Left ventricle myocardium superior (tissue), 1 donor: ENCODE measurements at places on chromosomes 2 and 18.

DNA sequence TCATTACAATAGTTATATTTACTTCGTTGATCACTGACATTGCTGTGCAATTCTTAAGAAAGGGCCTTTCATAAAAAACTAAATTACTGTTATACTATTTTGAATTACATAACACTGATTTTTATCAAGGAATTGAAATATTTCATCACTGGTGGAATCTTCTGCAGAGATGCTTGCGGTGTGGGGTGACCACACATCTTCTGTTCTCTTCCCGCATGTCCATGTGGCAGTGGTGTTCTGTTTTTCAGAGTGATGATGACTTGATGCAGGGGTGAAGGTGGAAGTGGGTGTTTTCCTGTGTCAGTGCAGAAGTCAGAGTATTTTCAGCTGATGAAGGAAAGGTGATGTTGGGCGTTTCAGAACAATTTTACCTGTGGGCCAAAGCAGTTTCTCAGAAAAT, 7.0 kb downstream of the CNDP2 start:
- DNase-seq, result no peak

- DNase-seq, result no peak
These were observed 968.4 kb upstream of the NRXN1 start for GRCh38 chr2:52000151-52000855.

- DNase-seq, result no peak
These were observed 31.6 kb downstream of the CDK15 start for GRCh38 chr2:201837824-201838431.

DNA sequence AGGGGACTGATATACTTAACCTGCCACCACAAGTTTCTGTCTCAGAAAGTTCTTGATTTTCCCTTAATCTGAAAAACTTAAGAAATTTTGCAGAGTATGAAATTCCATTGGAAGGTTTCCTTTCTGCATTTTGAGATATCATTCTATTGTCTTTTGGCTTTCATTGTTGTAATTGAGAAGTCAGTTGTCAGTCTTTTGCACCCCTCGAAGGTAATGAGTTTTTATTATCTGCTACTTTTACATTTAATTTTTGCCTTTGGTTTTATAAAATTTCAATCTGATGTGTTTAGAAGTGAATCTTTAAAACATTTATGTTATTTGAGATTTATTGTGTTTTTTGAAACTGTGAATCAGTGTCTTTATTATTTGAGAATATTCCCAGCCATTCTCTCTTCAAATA, 4.8 kb upstream of the IL36A start:
- no peak for DNase-seq

GRCh38 chr2:224922142-224922727, 120.0 kb downstream of the DOCK10 start:
- DNase-seq, result no peak

GRCh38 chr2:228444161-228444560, 262.7 kb upstream of the SPHKAP start:
- no peak for DNase-seq

DNA sequence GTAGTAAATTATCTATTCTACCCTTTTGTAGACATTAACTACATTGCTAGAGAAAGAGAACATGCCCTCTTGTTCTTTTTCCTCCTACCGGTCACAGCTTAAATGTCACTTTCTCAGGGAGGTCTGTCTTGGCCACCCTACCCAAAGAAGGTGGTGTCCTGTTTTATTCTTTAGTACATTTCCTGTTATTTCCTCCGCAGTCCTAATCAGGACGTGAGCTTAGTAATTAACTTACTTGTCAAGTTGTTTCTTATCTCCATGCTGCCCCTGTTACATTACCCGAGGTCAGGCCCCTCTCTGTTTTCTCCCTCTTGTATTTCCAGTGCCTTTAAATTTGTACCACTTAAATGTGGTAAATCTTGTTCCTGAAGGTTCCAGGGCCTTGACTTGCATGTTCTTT, 73.7 kb upstream of the RMDN2 start:
- DNase-seq, result no peak

GRCh38 chr2:6933911-6934310, 16.7 kb downstream of the RNF144A start:
- DNase-seq, result no peak

DNA sequence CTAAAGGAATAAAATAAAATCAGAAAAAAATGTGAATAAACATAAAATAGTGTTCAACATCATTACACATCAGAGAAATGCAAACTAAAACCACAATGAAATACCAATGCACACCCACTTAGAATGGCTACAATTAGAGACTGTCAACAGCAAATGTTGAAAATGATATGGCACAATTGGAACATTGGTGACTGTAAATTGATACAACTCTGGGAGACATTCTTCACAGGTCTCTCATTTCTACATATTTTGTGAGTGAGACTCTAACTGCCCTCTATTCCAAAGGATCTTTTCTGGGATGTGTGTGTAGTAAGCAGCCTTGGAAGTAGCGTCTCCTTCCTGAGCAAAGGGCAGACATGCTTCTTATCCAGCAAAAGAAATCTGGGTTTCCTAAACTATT, 323.0 kb downstream of the FBXO15 start:
- DNase-seq, result no peak

GRCh38 chr2:27123302-27124150, at the start of gene ABHD1:
Gene ABHD1 (plus strand): TSS chr2:27123815. CDS start chr2:27123949, 134 bp downstream.
- DNase-seq, result peak; percentile 88

DNA sequence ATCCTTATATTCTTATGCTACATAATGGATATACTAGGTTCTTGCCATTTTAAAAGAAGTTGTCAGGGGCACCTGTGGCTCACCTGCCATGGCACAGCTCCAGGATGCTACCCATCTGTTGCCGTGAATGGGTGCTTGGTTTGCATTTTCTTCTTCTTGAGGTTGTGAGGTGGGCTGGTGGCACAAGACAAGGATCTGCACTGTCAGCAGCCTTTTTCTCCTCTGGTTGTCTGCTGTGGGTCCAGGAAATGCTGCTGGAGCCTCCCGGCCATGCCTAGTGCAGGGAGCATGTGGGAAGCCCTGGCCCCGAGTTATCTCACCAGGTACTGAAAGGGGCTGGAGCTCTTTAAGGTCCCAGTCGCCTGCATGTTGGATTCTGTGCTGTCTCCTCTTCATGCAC, 2.6 kb downstream of the IL1R1 start:
- DNase-seq, result no peak

- DNase-seq, result no peak
These were observed 155.6 kb upstream of the DSEL start for GRCh38 chr18:67672155-67672554.

GRCh38 chr2:232632904-232633412, 446 bp upstream of the EFHD1 start:
- DNase-seq, result peak; percentile 83

DNA sequence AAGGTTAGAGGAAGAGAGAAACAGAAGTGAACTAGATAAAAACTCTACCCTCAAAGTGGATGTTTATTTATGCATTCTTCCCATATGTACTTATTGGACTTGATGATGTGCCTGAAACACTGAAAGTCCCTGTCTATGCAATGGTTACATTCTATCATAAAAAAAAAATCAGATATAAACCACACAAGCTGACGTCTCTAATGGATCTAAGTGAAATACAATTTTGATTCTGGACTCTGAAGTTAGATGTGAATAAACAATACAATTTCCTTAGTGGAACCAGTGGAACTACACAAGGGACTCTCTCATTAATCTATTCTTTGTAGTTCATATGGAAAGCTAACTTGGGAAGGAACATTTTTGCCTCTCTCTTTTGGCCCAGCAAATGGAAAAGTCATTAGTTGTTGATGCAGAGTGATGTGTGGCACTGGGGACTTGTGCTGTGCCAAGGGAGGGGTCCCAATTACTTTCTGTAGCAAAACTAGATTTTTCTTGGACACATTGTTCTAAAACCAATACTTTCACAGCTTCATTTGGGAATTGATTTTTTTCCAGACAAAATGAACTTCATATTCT, 376.8 kb downstream of the TRIB2 start:
- no peak for DNase-seq

- peak; percentile 48 for DNase-seq
These were observed 2.9 kb upstream of the CASP8 start for GRCh38 chr2:201257381-201257955.

DNA sequence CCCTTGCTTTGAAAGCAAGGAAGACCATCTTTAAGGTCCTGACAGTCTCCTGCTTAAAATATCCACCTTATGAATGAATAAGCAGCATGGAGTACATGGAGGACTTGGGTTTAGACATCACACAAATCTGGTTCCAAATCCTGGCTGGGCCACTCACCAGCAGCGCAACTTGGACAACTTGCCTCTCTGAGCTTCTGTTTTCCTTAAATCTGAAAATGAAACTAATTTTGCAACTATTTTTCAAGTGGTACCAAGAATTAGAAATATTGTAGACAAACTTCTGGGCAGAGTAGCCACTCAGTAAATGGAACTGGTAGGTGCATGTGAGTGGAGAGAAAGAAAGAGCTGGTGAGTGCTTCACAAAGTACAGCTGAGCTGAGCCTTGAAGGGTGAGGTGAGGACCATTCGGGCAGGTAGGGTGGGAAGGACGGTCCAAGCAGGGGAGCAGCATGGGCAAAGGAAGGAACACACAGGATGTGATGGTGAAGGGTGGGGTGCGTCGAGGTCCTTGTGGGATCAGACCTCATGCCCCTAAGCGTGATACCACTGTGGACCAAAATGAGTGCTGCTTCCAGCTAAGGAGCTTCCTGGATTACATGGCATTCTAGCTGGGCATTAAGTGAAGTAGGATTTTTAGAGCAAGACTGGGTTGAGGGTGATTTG, 14.4 kb upstream of the TET3 start:
- DNase-seq, result no peak

- no peak for DNase-seq
These were observed 264.6 kb upstream of the TRIB2 start for GRCh38 chr2:12452185-12452584.

DNA sequence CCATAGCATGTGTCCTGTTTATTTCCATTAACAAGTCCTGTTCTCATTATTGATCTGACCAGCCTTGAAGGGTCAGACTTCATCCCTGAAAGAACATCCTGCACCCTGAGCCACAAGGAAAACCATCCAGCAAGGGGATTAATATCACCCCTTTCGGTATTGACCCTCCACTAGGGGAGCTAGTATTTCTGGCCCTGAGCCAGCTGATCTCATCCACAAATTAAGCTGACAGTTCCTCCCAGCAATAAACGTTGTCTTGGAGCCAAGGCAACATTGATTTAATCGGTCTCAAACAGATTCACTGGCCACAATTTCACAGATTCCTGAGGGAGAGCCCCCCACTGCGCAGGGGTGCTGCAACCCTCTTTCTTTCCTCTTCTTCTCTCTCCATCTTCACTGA, 353.1 kb upstream of the FANCL start:
- no peak for DNase-seq

DNA sequence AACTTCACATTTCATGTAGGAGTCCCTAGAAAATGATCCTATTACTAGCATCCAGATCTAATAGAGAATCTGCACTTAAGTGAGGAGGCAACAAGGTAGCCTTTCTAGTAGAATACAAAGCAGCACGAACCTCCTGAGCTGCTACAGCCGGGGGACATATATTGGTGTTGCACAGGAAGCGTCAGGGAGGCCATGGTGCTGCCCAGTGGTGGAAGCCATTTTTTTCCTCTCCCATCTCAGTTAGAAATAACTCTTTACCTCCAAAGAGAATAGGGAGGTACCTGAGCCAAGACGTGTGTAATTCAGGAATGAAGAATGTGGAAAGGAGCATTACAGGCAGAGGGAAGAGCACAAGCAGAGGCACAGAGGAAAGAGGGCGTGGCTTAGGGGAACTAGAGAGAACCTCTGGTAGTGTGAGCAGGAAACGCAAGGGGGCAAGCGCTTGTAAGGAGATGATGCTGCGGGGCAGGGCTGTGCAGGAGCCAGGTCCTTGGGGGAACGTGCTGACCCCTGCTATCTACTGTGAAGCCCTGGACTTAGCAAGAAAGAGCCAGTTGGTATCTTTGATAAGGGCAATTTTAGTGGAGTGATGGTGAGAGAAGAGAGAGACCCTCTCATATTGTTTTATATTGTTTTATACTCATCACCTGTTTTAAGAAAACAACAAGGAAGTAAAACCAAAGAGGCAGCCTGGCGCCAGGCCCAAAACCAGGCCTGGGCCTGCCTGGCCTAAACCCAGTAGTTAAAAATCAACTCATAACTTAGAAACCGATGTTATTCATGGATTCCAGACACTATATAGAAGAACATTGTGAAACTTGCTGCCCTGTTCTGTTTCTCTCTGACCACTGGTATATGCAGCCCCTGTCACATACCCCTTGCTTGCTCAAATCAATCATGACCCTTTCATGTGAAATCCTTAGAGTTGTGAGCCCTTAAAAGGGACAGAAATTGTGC, 50.0 kb upstream of the TTC39C start:
- no peak for DNase-seq

- no peak for DNase-seq
These were observed 28.3 kb upstream of the TOGARAM2 start for GRCh38 chr2:28952836-28953211.

GRCh38 chr2:219234331-219234730, 4.7 kb downstream of the ANKZF1 start:
- DNase-seq, result no peak

DNA sequence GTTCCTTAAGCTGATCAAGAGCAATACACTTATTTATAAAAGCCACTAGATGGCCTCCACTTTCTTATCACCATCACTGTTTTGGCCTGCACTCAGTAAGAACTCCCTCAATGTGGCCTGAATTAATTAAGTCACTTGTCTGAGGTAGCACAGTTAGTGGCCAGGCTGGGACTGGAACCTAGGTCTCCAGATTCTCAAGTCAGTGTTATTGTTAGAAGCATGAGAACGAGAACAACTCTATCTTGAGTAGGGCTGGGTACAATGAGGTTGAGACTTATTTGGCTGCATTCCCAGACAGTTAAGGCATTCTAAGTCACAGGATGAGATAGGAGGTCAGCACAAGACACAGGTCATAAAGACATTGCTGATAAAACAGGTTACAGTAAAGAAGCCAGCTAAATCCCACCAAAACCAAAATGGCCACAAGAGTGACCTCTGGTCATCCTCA, 115.8 kb downstream of the SS18 start:
- no peak for DNase-seq

GRCh38 chr18:68221111-68221724, 493.7 kb downstream of the TMX3 start:
- DNase-seq, result no peak
